Glomerular endothelial cell (primary cell): ENCODE measurements at places on chromosomes 6 and 20. TPM values are rescaled to one million over a fixed set of nuclear protein-coding genes. Genes with fewer than 3 reads are reported as not detected.

- peak; percentile 34 for DNase-seq
Measured at GRCh38 chr20:21436205-21436604, 38.9 kb upstream of the NKX2-4 start.

DNA sequence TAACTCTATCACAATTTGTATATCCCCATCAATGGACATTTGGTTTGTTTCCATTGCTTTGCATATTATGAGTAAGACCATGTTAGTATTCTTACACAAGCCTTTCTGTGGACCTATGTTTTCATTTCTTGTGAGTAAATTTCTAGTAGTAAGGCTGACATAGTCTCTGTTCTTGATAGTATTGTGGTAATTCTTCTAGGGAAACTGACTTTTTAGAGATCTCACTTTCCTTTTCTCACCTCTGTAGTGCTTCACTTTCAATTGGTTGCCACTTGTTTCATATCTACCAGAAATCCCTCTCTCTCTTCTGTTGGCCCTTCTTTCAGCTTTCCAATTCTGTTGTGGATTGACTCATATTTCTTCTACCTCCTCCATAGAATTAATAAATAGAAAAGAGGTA lies 8.5 kb downstream of the ISM1 start:
- no peak for DNase-seq

DNA sequence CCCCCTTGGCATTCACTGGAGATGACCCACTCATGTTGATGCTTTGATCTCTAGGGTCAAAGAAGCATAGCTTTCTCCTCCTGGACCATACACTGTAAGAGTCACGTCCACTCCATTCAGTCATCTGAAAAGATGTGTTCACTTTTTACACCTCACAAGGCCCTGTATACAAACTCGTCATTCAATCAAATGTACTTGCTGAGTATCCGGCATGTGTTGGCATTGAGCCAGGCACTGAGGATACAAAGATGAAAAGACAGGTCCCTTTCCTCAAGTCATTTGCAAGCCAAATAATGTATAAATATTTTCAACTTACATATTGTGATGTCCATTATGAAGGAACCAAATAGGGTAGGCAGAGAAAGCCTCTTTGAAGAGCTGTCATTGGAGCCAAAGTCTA lies 32.6 kb upstream of the CSNK2A1 start:
- DNase-seq = no peak

DNA sequence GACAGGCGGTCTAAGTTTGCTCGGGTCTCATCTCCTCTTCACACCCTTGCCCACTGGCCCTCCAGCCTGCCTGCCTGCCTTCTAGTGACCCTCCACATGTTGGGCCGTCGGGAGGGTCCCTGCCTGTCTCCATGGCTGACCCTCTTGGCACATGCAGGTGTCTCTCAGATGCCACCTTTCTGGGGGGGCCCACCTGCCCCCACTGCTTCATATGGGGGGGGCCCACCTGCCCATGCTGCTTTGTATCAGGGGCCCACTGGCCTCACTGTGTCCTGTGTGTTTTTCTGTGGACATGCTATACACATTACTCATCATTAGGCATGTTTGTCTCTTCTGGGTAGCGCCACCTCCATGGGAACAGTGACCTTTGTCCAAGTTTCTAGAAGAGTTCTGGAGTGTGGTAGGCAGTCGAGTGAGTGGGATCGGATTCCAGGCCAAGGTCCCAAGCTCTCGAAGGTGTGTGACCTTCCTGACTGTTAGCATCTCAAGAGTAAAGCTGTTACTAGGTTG lies 40.4 kb upstream of the KIF25 start:
- DNase-seq = no peak

The PCK1 gene
- not detected in 2 replicates for total RNA-seq

The ZC2HC1B gene
- not detected in 2 replicates for total RNA-seq

The PABPC1L gene
- 2.1 and 13.6 TPM in 2 replicates for total RNA-seq

The TFAP2D gene
- not detected in 2 replicates for total RNA-seq
